MM.1S (cell line): ENCODE measurements at places on chromosomes 6 and 20.

GRCh38 chr20:49545572-49545971 lies 22.4 kb downstream of the PTGIS start:
- DNase-seq, result no peak

DNA sequence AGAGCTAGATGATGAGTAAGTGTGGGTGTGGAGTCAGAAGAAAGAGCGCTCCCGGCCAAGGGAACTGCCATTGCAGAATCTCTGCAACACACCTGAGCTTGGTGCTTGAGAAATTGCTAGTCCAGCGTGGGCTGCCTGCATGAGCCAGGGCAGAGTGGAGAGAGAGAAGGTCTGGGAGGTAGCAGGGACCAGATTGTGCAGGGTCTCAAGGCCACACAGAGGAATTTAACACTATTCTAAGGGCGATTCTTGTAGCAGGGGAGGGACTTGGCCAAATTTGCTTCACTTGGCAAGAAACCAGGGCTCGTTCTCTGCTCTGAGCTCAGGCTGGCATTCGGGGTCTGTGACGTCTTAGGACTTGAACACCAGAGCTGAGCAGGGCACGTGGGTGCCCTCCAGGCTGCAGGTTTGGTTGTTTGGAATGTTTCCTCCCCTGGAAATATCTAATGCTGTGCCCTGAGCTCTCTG lies 53.5 kb downstream of the BCAS4 start:
- no peak for DNase-seq

DNA sequence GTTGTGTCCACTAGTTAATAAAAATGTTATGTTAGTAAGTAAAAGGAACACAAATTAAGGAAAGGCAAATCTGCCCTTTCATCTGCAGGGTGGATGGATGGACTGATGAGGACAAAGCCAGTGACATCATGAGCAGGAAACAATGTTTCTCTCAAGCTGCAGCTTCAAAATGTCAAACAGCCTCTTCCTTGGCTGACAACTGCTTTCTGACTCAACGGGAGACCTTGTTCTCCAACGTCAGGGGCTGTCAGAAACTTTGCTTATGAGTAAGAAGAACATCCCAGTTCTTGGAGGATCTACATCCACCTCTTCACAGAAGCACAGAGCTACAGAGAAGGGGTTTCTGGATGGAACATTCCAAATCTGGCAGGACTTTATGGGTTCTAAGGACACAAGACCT lies 6.0 kb downstream of the CST2 start:
- no peak for DNase-seq

DNA sequence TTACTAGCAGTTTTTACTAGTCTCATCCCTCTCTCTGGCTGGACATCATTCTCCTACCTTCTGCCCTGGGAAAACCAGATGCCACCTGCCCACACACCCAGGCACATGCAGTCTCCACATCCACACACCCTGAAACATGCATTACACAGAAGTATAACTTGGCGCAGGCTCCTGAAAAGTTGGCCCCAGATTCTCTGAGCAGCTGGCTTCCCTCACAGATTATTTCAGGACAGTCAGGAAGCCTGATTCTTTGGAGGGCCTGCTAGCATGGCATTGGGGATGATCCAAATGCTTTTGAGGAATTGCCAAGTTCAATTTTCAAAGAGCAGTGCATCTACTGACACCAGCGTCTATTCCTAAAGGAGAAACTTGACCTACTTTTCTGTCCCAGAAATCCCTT lies 27.8 kb upstream of the KIF16B start:
- no peak for DNase-seq

DNA sequence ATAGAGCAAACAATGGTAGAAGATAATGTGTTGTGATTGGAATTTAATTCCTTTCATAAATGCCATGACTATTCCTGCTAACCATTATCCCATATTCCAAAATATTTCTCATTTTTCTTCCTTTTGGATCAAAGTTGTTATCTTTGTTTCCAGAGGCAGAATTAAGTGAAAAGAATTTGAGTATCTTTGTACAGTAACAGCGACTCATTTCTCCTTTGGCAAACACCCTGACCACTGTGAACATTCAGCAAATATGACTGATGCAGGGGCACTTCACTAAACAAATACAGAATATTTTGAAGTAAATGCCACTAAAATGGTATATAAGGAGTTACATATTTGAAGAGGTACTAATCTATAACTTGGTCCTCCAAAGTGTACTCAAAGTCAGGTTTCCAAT lies 105.0 kb upstream of the LAMP5 start:
- no peak for DNase-seq

- DNase-seq, result no peak
Observed at GRCh38 chr6:39714802-39715201, 10.4 kb downstream of the KIF6 start.

- DNase-seq, result no peak
Observed at GRCh38 chr6:106555767-106556166, 73.5 kb downstream of the RTN4IP1 start.

DNA sequence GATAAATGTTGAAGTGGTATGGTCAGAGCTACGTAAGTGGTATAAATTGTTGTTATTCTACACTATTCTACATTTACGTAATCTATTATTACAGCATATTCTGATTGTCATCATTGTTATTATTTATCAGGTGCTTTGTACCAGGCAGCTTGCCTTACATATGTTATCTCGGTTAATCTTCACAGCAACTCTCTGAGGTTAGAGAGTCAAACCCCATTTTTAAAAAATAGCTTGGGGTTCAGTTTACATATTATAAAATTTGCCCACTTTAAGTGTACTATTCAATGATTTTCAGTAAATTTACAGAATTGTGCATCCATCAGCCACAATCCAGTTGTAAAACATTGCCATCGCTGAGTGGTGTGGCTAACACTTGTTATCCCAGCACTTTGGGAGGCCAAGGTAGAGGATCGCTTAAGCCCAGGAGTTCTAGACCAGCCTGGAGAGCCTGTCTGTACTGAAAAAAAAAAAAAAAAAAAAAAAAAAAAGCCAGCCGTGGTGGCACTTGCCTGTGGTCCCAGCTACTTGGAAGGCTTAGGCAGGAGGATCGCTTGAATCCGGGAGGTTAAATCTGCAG lies 35.5 kb downstream of the PPP1R16B start:
- DNase-seq, result no peak

DNA sequence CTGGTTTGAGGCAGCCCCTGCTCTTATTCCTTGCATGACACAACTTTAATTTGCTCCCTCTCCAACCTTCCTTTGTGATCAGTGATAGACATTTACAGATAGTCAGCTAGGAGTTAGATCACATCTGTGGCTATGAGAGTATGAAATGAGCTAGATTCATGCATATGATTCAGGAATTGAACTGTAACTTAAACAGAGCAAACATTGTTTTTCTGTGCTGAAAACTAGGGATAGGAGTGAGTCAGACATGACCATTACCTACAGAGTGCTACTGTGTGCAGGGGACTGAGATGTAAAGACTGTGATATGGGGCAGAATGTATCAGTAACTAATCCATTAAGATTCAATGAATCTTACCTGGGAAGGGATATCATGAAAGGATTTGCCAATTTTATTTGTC lies 279.4 kb upstream of the SPTLC3 start:
- no peak for DNase-seq

- no peak for DNase-seq
Observed at GRCh38 chr6:12163149-12163548, 127.0 kb upstream of the EDN1 start.

- DNase-seq, result no peak
Observed at GRCh38 chr6:159807150-159807858, 7.2 kb downstream of the PNLDC1 start.

DNA sequence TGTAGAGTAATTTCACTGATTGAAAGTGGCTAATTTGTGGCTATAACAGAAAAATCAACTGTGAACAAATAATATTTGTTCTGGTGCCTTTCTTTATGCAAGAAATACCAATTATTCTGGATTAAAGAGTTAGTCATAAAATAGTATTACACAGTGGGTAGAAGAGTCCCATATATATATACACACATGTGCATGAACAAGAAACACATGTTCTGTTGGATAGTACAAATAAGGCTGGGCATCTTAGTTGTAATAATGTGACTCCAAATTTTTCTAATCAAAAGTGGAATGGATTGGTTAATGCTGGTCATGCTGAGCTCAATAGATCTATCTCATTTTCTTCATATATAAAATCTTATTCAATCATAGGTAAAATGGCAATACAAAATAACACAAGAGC lies 179.4 kb downstream of the OGFRL1 start:
- DNase-seq, result no peak

- no peak for DNase-seq
Observed at GRCh38 chr20:56412473-56412790, 372 bp downstream of the CASS4 start.

- no peak for DNase-seq
Observed at GRCh38 chr6:52328303-52328662, 33.7 kb upstream of the PAQR8 start.

DNA sequence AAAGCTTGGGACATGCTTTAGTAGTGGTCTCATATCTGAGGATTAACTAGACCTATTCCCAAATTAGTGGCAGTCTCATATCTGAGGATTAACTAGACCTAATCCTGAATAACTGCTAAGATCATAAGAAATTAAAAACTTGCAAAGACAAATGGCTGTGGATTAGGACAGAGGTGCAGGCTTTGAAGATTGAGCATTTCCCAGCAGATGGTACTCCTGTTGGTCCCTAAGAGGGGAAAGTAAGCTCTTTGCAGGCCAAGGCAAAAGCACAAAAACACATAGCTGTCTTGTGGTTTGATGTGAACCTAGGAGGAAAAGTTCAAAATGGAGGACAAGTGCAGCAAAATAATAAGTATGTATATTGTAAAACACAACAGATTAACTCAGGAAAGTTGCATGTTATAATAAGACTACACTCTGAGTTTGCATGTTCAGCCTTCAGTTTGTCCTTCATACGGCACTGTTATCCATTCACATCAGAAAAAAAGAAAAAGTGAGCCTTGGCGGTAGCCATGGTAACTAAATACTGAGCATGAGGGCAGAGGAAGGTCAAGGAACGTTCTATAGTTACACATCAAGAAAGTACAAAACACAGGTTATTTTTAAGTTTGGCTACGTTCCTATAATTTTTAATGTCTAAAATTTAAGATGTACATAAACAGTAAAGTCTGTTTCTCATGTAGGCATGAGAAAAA lies 62.8 kb downstream of the FILIP1 start:
- no peak for DNase-seq

GRCh38 chr20:23315099-23315498 lies 35.5 kb upstream of the NXT1 start:
- no peak for DNase-seq
